ENCODE measurements at places on chromosomes 2 and 18.
A peak's percentile ranks its signal among the peaks of the same experiment; 100 is the strongest.

DNA sequence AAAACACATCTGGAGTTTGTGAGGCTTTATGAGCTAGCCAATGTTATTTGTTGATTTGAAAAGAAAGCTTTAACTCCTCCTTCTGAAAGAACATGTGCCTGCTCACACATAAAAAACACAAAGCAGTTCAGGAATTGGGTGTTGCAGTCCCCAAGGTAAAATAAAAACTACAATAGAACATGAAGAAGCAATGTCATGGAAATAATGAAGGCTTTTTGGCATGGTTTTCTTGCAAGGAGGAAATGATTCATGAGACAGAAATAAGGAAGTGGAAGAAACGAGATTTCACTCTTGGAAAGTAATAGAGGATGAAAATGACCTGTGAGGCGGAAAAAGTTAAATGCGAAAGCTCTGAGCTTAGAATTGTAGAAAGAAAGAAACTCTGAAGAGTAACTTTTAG is 81.1 kb downstream of the TRIB2 start:
- no peak for DNase-seq

- DNase-seq, result no peak
These were observed 70.6 kb upstream of the ID2 start for GRCh38 chr2:8611246-8611645.

DNA sequence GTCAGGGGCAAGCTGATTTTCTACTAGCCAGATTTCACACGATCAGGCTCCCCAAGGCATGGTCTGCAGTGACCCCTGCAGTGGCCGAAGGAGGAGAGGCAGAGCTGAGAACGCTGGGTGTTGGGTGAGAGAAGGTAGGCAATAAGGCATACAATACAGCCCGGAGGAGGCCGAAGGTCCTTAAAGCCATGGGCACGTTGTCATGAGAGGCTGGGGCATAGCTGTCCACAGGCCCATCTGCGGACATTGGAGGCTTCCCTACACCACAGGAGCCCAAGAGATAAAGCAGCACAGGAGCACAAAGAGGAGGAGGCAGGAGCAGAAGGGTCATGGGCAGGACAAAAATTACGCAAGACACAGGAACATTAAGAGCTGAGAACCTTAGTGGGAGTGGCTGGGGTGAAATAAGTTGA is 16.7 kb upstream of the BZW1 start:
- no peak for DNase-seq

DNA sequence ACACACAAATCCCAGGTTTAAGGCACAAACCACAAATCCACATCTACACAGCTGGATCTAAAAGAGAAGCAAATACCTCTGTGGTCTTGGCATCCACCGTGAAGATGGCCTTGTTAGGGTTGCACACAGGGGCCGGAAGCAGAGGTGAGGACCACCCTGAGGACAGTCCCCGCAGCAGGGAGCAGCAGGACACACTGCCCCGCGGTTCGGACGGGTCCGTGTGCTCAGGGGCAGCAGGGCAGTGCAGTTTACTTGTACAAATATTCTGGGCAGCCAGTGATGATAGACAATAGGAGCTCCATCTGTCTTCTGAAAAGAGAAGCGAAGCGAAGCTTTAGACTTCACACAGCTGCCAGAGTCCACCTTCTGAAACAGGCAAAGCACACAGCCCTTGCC is 8.8 kb downstream of the PASK start:
- no peak for DNase-seq

GRCh38 chr2:196268025-196268424 is 96.6 kb upstream of the STK17B start:
- DNase-seq, result no peak

- no peak for DNase-seq
These were observed 228.4 kb upstream of the FBXO11 start for GRCh38 chr2:48134704-48135103.

DNA sequence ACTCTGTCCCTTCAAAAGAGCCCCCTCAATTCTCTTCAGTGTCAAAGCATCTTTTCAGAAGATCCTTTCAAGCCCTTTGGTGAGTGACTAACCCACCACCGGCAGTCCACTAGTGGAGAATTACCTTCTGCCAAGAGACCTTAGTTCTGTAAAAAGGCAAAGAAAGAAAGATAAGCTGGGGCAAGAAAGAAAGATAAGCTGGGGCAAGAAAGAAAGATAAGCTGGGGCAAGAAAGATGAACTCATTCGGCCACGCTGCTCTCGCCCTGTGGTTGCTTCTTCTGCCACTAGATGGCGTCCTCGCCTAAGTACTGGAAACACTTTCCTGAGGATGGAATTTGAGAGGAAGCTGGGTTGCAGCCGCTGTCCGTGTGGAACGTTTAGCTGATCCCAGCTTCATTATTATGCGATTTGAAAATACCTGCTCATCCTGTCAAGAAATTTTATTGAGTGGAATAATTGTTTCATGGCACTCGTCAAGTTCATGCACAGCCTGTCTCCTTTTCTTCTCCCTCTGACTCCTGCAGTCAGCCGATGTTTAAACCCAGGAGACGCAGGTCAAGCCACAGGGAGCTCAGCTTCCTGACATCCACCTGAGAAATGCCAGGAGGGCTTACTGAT is 17.3 kb upstream of the ANXA4 start:
- peak; percentile 83 for DNase-seq

- DNase-seq, result no peak
These were observed 1662.9 kb downstream of the SUCLG1 start for GRCh38 chr2:82796132-82796531.

DNA sequence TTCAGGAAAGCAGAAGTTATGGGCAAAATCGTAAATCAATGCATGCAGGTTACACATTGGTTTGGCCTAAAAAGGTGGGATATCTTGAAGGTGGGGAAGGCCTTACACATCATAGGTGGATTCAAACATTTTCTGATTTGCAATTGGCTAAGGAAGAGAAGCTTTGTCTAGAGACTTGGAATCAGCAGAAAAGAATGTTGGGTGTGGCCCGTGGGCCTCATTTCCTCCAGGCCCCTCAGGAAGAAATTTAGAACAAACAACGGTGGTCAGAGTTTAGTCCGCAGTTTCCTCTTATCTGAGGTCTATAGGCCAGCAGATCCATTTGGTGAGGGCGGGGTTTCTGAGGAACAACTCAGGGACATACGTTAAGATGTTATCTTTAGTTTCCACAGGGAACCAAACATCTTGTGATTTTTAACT is 50.9 kb upstream of the AFF3 start:
- DNase-seq, result no peak

DNA sequence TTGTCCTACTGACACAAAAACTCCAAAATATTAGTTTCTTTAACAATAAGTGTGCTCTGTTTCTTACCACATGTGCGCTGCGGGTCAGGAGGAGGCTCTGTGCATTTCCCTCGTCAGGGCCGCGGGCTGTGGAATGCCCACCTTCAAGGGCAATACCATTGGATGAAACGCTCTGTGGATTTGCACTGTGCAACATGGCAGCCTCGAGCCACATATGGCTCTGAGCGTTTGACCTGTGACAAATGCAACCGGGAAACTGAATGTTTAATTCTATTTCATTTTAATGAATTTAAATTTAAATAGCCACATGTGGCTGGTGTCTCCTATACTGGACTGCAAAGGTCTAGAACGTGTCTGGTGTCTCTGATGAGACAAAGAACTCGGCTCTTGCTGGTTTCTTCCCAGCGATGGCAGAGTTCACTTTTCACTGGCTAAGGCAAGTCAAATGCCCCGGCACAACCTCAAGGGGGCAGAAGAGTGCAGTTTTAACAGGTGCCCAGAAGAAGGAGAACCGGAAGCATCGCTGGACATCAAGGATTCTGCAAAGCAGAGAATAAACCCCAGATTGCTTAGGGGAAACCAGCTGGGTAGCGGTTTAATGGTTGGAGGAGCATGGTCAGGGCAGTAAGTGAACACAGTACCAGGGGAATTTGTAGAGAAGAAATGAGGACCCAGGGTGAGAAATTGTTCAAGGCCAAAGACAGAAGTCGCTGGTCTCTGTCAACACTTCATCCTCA is 37.0 kb upstream of the TMEM18 start:
- no peak for DNase-seq

DNA sequence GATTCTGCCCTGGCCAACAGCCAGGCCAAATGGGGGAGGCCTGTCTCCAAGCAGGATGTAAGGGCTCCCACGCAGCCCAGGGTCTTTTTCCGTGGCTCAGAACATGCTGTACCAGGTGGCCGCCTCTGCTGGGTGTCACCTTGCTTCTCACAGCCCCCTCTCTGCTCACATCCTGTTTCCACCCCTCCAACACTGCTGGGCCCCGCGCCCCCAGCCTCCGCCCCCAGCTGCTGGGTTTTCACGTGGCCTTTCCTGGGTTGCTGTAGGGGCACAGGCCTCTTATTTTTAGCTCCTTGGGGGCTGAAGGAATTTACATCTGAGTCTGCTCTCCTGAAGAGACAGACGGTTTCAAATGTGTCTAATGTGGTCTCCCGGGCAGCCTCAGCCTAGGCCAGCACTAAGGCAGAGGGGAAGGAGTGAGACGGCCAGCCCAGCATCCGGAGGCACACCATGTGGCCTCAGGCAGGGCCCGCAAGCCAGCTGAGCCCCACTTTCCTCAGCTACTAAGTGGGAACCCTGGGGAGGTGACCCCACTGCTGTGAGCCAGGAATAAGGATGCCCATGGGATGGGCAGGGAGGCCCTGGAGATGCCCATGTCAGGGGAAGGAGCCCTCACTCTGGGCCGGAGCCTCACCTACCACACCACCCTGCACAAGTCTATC is 18.7 kb upstream of the DUSP2 start:
- no peak for DNase-seq

GRCh38 chr18:50878345-50879301 is at the start of gene ME2:
Gene ME2 (plus strand): TSS chr18:50879118. CDS start chr18:50895821, 16,703 bp downstream.
- DNase-seq, result peak; percentile 87

GRCh38 chr18:50717563-50717962 is 102.3 kb downstream of the MRO start:
- DNase-seq, result no peak

- no peak for DNase-seq
These were observed 108.8 kb upstream of the LRRTM4 start for GRCh38 chr2:77631007-77631406.

GRCh38 chr2:189865826-189866225 is 81.6 kb downstream of the PMS1 start:
- DNase-seq, result no peak

DNA sequence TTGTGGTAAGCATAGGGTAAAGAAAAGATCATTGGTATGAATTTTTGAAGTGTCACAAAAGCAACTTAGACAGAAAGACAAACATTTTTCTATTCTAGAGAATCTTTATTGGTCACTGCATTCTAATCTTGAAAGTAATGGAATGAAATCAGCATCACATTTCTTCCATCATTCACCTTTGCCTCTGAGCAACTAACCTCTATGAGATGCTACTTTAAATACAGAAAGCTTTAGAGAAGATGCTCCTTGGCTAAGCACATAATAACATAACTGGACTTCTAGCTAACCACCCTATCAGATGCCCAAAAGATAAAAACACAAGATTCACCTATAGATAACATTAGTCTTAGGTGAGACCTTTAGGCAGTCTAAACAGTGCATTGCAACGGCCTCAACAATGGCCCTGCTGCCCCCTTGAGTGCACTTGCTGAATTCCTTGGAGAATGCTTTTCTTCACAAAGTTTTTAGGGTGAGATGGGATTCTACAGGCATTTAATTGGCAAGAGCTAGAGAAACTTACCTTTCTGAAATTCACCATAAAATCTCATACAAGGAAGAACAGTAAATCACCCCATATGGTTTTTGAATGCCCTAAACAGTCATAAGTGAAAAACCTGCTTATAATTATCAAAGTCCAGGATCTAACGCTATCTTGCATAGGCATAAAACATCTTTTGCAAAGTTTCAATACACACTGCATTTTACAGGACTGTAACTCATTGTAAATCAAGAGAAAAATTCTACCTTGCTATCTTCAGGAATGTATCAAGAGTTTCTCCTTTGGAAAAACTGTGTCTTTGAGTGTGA is 791.3 kb upstream of the CHAC2 start:
- no peak for DNase-seq

GRCh38 chr2:148607566-148607965 is 37.0 kb upstream of the EPC2 start:
- DNase-seq, result no peak

- no peak for DNase-seq
These were observed 8.1 kb downstream of the ECEL1 start for GRCh38 chr2:232479341-232480200.

GRCh38 chr2:230124757-230125431 is 56.2 kb upstream of the SLC16A14 start:
- DNase-seq, result no peak

- DNase-seq, result no peak
These were observed 247.3 kb upstream of the SP5 start for GRCh38 chr2:170467568-170468422.

DNA sequence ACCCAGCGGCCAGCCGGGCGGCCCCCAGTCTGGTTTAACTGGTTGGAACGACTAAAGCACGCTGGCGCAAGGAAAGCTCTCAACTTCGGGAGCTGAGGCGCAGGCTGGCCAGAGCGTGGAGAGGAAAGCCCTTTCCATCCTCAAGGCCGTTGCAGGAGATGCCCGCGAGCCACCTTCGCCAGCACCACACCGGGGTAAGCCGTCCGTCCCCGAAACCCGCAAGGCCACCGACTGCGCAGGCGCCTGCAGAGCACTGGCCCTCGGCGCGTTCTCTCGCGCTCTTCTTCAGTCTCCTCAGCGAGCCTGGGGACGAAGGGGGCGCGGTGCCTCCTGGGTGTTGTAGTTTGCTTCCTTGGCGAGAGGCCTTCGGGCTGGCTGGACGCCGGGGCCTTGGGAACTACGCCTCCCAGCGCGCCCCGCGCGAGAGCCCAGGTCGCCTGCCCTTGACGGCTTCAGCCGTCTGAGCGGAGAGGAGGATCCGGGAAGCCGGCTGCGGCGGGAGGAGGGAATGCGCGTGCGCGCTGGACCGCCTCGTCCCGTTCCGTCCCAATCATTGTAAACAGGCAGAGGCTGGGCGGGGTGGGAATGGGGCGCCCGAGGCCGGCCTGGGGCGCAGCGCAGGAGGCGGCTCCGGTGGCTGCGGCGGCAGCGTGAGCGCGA is at the start of gene RALBP1:
TSS of gene RALBP1 (plus strand) at position 531 of the 660 bp plus-strand sequence. CDS start 37,533 bp downstream, outside the sequence.
- DNase-seq, result peak; percentile 97

GRCh38 chr18:10455726-10456453 is 1.5 kb downstream of the APCDD1 start:
- DNase-seq, result no peak

- no peak for DNase-seq
These were observed 84.5 kb upstream of the ODC1 start for GRCh38 chr2:10532638-10533101.
